ENCODE measurements at places on chromosomes 1 and 21. TPM values are rescaled to one million over a fixed set of nuclear protein-coding genes. Genes with fewer than 3 reads are reported as not detected.

Gene ANKRD65
- not detected for total RNA-seq

DNA sequence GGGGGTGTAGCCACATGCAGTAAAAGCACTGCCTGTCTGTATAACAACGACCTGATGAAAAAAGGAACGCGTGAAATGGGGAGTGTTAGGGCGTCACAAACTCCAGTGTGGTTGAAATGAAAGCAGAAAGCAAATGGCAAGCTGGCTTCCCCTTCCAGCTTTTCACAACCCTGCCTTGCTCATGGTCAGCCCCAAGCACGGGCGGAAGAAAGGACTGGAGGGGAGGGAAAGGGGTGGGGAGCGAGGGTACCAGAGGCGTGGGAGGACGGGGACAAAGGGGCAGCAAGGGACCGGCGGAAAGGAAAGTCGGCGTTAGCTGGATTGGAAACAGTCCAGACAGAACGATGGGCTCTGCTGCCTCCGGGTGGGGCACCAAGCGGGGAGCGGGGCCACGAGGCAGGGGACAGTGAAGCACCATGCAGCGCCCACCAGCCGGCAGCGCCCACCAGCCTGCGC lies 9.6 kb downstream of the VPS26C start:
- H3K4me1 ChIP-seq: peaks cover 44% of the 10 kb centered on the region
- H3K36me3 ChIP-seq: peaks cover 30% of the 10 kb centered on the region
- peak; percentile 62 for DNase-seq
- H3K27me3 ChIP-seq: no peaks in the 10 kb centered on the region

DNA sequence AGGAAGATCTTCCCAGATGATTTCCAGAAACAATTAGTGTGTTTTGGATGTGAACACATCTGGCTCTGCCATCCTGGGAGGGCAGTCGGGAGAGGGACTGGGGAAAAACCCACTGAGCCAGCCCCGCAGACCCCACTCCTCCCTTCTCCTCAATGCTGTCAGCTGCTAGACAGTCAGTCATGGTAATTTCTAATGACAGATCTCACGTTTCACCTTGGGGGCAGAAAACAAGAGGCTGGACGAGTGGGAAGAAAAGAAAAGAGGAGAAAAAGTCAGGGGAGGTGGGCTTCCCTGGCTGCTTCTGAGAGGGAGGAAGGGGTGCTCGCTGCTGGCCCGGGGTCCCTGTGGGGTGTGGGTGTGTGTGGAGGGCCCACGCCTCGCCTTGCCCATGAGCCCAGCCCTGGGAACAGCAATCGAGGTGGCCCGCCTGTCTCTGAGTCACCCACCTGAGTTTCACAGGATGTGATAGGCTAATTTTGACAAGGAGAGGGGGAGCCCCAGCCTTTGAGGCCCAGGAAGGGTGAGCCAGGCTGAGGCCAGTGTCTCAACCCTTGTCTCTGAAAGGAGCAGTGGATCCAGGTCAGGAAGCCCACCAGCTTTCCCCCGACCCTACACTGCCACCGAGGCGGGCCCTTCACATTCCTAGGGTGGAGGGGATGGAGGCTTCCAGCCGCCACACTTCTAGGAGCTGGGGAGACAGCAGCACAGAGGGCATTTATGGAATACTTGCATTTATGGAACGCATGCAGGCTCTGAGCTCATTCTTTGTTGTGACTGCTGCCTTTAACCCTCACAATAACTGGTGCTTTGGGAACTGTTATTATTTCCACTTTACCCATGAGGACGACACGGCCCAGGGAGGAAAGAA lies 49.1 kb upstream of the IFNLR1 start:
- DNase-seq: peak; percentile 85
- peaks cover 15% of the 10 kb centered on the region for H3K27me3 ChIP-seq
- H3K27ac ChIP-seq: peak overlapping the region; percentile 28
- peaks cover 15% of the 10 kb centered on the region for H3K4me1 ChIP-seq

Gene PLXNA2
- 0.23 TPM for total RNA-seq

Gene PTGFR
- not detected for total RNA-seq

- H3K27ac ChIP-seq: no peak overlapping the region
- no peak for DNase-seq
- peaks cover 1% of the 10 kb centered on the region for H3K27me3 ChIP-seq
- peaks cover 15% of the 10 kb centered on the region for H3K4me1 ChIP-seq
These were observed 14.0 kb upstream of the LEMD1 start for GRCh38 chr1:205435578-205436573.

DNA sequence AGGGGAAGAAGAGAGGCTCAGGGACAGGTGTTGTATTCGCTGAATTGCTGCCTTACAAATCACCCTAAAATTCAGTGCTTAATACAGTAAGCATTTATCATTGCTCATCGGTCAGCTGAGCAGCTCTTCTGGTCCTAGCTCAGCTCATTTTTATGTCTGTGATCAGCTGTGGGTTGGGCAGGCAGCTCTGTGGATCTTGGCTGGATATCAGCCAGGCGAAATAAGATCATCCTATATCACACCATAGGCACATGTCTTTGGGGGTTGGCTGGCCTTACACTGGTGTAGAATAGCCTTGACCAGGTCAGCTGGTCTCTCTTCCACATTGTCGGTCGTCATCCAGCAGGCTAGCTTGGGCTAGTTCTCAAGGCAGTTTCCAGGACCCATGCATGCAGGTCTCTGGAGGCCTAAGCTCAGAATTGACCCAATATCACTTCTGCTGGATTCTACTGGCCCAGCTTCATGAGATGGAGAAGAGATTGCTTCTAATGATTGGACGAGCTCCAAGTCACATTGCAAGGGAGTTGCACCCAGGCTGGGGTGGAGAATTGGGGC lies 448.6 kb downstream of the KIF26B start:
- no peak overlapping the region for H3K4me3 ChIP-seq
- no peak for DNase-seq
- H3K4me1 ChIP-seq: no peaks in the 10 kb centered on the region
- H3K27me3 ChIP-seq: peaks cover 5% of the 10 kb centered on the region

DNA sequence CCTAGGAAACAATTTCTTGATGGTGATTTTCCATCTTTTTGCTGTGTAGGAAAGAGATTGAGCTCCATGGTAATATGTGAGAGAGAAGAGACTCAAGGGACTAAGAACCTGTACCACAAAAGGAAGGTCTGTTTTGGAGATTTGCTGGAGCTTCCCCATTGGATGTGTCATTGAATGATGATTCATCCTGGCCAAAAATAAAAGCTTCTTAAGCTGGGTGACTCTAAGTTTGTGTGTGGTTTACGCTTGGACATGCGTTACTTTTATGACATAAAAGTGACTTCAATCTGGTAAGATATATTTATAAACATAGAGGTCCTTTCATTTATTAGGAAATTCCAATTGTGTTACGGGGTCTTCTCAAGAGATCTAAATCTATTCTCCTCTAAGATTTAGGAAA lies 17.4 kb upstream of the IL19 start:
- no peak overlapping the region for H3K27ac ChIP-seq
- H3K27me3 ChIP-seq: no peaks in the 10 kb centered on the region
- H3K36me3 ChIP-seq: no peaks in the 10 kb centered on the region
- no peak overlapping the region for H3K4me3 ChIP-seq

DNA sequence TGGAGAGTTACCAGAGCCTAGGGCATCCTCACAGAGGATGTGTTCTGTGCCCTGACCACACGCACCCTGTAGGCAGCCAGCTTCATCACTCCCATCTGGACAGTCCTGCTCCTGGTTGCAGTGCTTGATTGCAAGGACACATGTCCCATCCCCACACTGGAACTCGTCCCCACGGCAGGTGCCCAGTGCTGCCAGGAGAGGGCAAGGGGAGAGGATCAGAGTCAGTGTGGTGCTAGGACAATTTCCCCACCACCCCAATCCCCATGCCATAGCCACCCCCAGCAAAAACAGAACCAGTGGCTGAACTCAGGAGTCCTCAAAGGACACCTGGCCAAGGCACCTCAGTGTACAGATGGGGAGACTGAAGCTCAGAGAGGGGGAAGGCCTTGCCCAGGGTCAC lies 37.2 kb upstream of the MAGOH start:
- H3K27me3 ChIP-seq: no peaks in the 10 kb centered on the region
- peaks cover 46% of the 10 kb centered on the region for H3K36me3 ChIP-seq
- no peaks in the 10 kb centered on the region for H3K4me1 ChIP-seq
- DNase-seq: no peak

Gene FAF1
- 87.0 TPM for total RNA-seq

- no peaks in the 10 kb centered on the region for H3K4me1 ChIP-seq
- peaks cover 2% of the 10 kb centered on the region for H3K36me3 ChIP-seq
- H3K4me3 ChIP-seq: no peak overlapping the region
These were observed 141.8 kb downstream of the DISC1 start for GRCh38 chr1:231768416-231768815.

GRCh38 chr1:42085596-42085995 lies 67.6 kb upstream of the GUCA2B start:
- H3K27me3 ChIP-seq: peaks cover 8% of the 10 kb centered on the region
- H3K4me1 ChIP-seq: no peaks in the 10 kb centered on the region
- H3K4me3 ChIP-seq: no peak overlapping the region
- H3K27ac ChIP-seq: no peak overlapping the region
- no peaks in the 10 kb centered on the region for H3K36me3 ChIP-seq

DNA sequence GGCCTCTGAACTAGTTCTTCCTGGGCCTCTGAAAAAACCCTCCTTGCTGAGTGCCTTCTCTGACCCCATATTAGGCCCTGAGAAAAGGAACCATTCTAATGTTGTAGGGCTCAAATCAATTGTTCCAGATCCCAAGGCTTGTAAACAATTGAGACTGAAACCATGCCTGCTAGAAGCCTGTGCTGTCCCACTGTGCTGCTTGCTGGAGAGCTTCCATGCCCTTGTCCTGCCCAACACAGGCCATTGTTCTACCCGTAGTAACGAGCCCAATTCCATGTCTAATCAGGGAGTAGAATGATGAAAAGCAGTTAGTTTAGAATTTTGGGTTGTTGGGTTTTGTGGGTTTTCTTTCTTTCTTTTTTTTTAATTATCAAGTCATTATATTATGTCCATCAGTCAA lies 47.4 kb downstream of the ZNF281 start:
- peaks cover 2% of the 10 kb centered on the region for H3K36me3 ChIP-seq
- DNase-seq: no peak
- no peaks in the 10 kb centered on the region for H3K4me1 ChIP-seq
- H3K27ac ChIP-seq: no peak overlapping the region

DNA sequence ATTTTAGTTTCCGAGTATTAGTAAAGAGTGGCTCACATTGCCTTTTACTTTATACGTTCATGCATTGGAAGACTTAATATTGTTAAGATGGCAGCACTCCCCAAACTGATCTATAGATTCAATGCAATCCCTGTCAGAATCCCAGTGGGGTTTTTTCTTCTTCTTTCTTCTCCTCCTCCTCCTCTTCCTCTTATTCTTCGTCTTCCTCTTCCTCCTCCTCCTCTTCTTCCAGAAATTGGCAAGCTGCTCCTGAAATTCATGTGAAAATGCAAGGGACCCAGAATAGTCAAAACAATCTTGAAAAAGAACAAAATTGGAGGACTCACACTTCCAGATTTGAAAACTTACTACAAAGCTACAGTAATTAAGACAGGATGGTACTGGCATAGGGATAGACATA lies 23.2 kb upstream of the MACF1 start:
- H3K27me3 ChIP-seq: no peaks in the 10 kb centered on the region
- DNase-seq: no peak
- no peak overlapping the region for H3K27ac ChIP-seq
- H3K36me3 ChIP-seq: peaks cover 2% of the 10 kb centered on the region
- H3K4me3 ChIP-seq: no peak overlapping the region

- no peaks in the 10 kb centered on the region for H3K27me3 ChIP-seq
- H3K4me1 ChIP-seq: no peaks in the 10 kb centered on the region
- no peaks in the 10 kb centered on the region for H3K36me3 ChIP-seq
- no peak for DNase-seq
- no peak overlapping the region for H3K27ac ChIP-seq
These were observed 81.6 kb upstream of the ACTL8 start for GRCh38 chr1:17673329-17674072.

GRCh38 chr1:115620950-115621349 lies 20.8 kb upstream of the VANGL1 start:
- no peaks in the 10 kb centered on the region for H3K36me3 ChIP-seq
- H3K27me3 ChIP-seq: no peaks in the 10 kb centered on the region
- no peak overlapping the region for H3K27ac ChIP-seq

Gene ITGB2
- 343 TPM for total RNA-seq

Gene STIL
- 22.8 TPM for total RNA-seq

DNA sequence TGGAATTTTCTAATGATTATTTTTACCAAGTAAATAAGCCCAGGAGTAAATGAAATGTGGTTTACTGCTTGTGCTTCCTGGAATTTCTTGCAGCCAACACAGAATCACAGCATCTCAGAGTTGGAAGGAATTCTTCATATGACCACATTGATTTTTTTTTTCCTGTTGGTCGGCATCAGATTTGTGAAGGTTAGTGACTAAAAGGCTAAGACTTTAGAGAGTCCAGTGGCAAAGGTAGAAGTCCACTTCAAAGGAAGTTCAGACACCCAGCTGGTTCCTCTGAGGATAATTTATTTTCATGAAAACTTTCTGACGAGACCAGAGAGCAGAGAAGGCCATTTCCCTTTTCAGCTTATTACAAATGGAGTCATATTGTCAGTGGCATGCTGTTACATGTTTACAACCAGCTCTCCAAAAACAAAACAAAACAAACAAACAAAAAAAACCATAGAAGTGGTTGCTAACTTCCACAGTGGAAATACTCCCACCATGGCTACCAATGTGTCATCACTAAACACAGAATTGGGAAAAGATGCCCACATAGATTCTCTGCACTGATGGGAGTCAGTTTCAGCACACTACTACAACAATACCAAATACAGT lies 77.2 kb upstream of the CDC42BPA start:
- peaks cover 13% of the 10 kb centered on the region for H3K27me3 ChIP-seq
- H3K4me3 ChIP-seq: no peak overlapping the region
- DNase-seq: no peak
- no peak overlapping the region for H3K27ac ChIP-seq

GRCh38 chr1:172756024-172756423 lies 97.1 kb downstream of the FASLG start:
- no peak overlapping the region for H3K27ac ChIP-seq
- no peak overlapping the region for H3K4me3 ChIP-seq
- DNase-seq: no peak
- peaks cover 55% of the 10 kb centered on the region for H3K4me1 ChIP-seq
- H3K36me3 ChIP-seq: no peaks in the 10 kb centered on the region

Gene CELA3B
- not detected for total RNA-seq

Gene RAB25
- 0.63 TPM for total RNA-seq

Gene RSRP1
- 124 TPM for total RNA-seq

GRCh38 chr1:1599030-1599934 lies 653 bp downstream of the FNDC10 start:
- H3K4me1 ChIP-seq: peaks cover 11% of the 10 kb centered on the region
- no peak overlapping the region for H3K27ac ChIP-seq
- H3K4me3 ChIP-seq: peak overlapping the region; percentile 67
- H3K36me3 ChIP-seq: no peaks in the 10 kb centered on the region

Gene SRGAP2
- 39.5 TPM for total RNA-seq
